ENCODE measurements at places on chromosomes 3 and 15.

DNA sequence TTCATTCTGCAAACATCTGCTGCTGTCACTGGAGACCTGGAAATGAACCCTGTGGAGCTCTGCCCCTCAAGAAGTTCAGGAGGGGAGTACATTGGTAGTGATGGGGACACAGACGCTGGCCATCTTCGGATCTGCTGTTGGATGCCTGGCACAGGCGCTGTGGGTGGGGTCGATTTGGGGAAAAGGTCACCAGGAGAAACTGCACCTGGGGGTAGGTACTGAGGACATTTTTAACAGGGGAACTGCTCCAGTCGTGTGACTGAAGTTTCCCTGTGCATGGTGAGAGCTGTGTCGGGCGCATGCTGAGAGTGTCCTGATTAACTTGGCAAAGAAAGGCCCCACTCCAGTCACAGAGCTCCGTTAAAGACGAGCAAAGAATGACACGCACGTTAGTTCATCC lies 3.4 kb downstream of the UROC1 start:
- no peak for DNase-seq

DNA sequence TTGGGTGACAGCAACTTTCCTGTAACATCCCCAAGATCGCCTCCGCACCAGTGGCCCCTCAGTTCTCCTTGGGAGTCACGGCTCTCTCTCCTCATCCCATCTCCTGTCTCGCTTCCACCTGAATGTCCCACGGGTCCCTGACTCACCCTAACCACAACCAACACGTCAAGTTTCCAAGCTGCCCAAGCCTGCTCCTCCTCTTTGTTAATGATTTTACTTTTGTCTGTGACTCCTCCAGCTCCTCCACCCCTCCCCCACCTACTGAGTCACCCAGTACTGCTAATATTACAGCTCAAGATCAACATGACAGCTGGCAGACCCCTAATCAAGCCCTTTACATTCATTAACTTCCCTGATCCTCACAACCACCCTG lies 39.3 kb downstream of the BDH1 start:
- peak; percentile 92 for DNase-seq

DNA sequence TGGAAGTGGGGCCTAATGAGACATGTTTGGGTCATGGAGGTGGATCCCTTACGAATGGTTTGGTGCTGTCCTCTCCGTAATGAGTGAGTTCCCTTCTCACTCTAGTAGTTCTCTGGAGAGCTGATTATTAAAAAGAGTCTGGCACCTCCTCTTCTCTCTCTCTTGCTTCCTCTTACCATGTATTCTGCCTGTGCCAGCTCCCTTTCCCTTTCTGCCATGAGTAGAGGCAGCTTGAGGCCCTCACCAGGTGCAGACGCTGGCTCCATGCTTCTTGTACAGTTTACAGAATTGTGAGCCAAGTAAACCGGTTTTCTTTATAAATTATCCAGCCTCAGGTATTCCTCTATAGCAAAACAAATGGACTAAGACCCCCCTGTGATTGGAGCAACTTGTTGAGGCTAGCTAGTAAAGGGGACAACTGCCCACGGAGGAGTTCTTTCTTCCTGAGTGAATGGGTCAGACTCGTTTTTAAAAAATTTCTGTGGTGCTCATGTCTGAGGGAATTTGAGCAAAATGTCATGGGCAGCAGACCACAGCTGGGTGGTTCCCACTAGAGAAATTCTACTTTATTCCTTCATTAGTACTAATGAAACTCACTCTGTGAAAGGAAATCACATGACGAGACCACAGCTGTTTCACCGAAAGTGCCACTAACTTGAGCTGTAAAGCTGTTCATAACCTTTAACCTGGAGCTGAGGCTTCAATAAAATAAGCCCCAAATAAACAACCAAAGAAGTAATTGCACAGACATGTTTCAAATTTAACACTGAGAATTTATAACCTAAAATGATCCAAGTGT lies 210.0 kb downstream of the NFKBIZ start:
- DNase-seq, result no peak

DNA sequence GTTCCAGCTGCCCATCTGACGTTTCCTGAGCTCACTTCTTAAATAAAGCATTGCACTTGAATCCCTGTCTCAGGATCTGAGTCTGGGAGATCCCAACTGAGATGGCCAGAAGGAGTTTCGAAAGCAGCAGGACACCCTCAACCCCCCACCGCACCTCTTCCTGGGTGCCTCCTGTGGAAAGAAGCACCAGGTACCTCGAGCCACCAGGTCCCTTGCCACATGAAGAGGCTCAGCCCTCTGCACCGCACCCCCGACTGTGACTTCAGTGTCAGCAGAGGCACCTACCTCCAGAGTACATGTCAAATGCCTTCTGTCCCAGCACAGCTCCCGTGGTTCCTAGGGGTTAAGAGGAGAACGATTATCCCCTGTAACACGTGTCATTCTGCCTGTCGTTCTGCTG lies 26.7 kb downstream of the FAM3D start:
- no peak for DNase-seq

DNA sequence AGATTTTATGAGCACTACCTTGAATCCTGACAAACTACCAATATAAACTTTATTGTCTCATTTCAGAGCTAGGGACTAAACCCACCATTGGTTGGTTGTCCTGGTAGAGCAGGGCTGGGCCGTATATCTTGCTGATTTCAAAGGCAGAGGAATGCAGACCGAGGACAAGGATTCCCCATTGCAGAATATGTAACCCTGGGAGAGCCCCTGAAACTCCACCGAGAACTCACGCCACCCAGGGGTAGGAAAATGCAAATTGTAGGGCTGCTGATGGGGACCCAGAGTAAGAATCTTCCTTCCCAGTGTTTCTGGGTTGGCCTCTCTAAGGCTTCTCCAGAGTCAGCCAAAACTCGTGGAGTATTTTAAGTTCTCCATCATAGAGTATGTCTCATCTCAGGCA lies 235.3 kb downstream of the ABHD5 start:
- no peak for DNase-seq

DNA sequence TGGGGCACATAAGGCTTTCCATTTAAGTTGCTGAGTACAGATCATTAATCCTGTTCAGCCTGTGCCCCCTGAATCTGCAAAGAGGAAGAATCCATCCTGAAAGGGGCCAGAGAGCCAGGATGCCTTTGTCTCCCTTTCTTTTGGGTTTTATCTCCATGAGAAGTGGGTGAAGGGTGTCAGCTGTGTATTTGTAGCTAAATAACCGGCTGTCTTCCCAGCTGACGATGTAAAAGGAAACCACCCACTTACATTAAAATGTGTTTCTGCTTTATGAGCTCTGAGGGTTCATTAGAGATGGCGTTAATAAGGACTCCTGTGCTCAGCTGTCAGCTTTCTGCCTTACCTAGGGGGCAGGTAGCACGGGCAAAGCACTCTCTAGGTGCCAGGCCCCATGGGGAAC lies 83.4 kb downstream of the SLCO3A1 start:
- DNase-seq, result no peak

GRCh38 chr3:37283011-37283410 lies 108.6 kb upstream of the LRRFIP2 start:
- DNase-seq, result no peak

- DNase-seq, result no peak
Observed at GRCh38 chr15:77025083-77025901, 30.4 kb downstream of the PSTPIP1 start.

DNA sequence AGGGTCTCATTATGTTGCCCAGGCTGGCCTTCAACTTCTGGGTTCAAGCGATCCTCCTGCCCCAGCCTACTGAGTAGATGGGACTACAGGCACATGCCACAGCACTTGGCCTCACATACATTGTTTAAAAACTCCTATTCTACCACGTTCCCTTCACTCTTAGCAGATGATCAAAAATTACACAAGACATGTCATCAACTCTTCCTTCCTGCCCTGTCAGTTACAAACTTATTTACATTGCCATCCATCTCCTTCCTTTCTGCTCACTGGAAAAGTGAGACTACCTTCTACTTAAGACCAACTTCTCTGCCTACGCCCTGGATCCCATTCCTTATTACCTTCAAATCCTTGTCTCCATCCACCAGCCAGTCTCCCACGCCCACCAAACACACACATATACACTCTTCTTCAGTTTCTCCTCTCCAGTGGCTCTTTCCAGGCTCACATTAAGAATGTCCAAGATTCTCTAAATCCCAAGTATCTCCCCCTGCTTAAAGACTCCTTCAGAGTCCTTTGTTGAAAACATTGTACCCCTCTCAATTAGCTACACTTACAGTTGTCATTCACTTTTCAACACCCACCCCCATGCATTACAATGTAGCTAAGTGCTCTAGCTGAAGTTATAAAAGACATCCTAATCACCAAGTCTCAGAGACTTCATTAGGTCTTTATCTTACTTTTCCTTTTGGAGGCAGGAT lies 4.3 kb downstream of the PEAK1 start:
- no peak for DNase-seq

- peak; percentile 30 for DNase-seq
Observed at GRCh38 chr3:73848173-73848906, 223.6 kb upstream of the PDZRN3 start.

DNA sequence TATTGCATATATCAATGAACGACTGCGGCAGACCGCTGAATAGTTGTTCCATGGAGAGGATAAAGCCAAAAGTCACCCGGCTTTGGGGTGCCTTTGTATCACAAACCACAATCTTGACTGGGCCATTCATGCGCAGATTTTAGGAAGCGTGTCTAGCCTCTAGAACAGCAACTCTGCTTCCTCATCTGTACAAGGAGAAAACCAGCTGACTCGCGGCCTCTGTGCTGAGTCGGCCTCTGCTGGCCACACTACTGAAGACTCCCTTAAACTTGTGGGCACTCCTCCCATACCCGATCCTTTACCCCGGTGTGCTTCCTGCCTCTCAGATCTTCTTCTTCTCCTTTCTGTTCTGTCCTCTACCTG lies 872 bp downstream of the DLEC1 start:
- peak; percentile 43 for DNase-seq
